Activated naive CD8-positive, alpha-beta T cell treated with anti-CD3 and anti-CD28 coated beads for 36 hours (primary cell): ENCODE measurements at places on chromosomes 6 and 20. TPM values are rescaled to one million over a fixed set of nuclear protein-coding genes. Genes with fewer than 3 reads are reported as not detected.

GRCh38 chr6:41939848-41940758 lies 1.5 kb downstream of the CCND3 start:
- peak; percentile 72 for DNase-seq

DNA sequence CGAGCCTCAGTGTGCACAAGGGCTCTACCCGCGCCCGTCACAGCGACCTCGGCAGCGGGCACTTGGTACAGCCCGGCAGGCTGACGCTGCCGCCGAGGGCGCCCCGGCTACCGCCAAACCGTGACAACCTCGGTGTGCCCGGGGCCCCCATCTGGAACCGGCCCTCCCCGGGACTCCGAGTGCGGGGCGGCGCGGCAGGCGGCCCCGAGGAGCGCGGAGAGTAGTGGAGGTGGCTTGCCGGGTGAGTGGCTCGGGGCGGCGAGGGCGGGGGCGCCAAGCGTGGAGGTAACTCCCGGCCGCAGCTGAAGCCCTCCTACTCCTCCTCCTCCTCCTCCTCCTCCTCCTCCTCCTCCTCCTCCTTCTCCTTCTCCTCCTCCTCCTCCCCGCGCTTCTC lies at the start of gene ISM1:
Gene ISM1 (plus strand): TSS at position 371 of the 394 bp plus-strand sequence. CDS start 503 bp downstream, outside the sequence.
- DNase-seq: peak; percentile 50

TOMM34 gene
- 72.9 TPM for total RNA-seq

- no peak for DNase-seq
These were observed 8.2 kb downstream of the DAAM2 start for GRCh38 chr6:39800034-39801032.

TENT5A gene
- total RNA-seq: 0.76 TPM

GRCh38 chr6:67165606-67166005 lies 1458.6 kb upstream of the EYS start:
- DNase-seq: no peak

GRCh38 chr20:58864346-58864745 lies 11.8 kb downstream of the GNAS start:
- DNase-seq: no peak

GRCh38 chr6:156767603-156768467 lies 9.3 kb upstream of the ARID1B start:
- DNase-seq: no peak

WFDC10B gene
- not detected for total RNA-seq

DNA sequence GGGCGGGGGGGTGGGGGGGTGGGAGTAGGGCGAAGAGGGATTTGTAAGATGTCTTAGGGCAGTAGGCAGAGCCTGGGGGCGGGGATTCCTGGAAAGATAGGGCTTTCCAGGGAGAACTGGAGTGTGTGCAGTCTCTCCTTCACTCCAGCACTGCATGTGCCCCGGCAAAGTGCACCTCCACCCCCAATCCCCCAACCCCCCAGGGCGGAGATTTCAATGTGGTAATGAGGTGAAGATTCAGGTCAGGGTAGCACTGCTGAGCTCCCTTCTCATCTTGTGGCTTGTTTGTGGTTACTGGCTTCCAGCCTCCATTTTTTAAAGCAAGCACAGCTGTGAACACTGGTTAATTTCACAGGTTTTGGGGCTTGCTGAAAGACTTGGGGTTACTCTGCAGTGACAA lies 5.9 kb downstream of the TMEM239 start:
- peak; percentile 54 for DNase-seq

KCNK15 gene
- total RNA-seq: 0.31 TPM

GRCh38 chr6:128303870-128304269 lies 216.5 kb downstream of the PTPRK start:
- no peak for DNase-seq

- no peak for DNase-seq
These were observed 16.9 kb upstream of the ELMO2 start for GRCh38 chr20:46423342-46423741.

DNA sequence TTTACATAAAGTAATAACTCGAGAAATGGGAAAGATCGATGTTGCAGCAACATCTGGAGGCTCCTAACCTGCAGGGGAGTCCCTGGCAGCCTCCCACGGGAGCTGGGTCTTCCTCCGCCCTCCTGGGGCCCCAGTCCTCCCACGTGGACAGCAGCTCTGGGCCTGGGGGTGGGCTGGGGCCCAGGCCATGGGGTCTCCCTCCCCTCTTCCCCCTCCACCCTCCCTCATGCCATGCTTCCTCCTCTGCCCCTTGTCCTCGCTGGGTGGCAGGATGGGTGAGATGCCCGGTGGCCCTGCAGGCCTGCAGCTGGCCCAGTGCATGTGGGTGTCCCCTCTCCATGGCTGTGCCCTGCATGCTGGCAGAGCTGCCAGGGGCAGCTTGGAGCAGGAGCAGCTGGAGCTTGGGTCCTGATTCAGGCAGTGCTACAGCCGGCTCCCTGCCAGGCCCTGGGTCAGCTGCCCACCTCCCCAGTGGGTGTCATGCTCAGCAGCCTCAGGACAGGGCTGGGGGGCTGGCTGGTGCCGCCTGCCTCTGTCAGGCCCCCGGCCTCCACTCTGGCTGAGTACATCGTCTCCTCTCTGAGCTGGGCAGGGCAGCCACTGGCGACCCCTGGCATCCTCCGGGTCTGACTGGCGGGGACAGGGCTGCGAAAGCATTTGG lies 48.9 kb upstream of the BHLHE23 start:
- DNase-seq: no peak

- DNase-seq: no peak
These were observed 46.1 kb downstream of the TBX18 start for GRCh38 chr6:84718038-84718955.

DNA sequence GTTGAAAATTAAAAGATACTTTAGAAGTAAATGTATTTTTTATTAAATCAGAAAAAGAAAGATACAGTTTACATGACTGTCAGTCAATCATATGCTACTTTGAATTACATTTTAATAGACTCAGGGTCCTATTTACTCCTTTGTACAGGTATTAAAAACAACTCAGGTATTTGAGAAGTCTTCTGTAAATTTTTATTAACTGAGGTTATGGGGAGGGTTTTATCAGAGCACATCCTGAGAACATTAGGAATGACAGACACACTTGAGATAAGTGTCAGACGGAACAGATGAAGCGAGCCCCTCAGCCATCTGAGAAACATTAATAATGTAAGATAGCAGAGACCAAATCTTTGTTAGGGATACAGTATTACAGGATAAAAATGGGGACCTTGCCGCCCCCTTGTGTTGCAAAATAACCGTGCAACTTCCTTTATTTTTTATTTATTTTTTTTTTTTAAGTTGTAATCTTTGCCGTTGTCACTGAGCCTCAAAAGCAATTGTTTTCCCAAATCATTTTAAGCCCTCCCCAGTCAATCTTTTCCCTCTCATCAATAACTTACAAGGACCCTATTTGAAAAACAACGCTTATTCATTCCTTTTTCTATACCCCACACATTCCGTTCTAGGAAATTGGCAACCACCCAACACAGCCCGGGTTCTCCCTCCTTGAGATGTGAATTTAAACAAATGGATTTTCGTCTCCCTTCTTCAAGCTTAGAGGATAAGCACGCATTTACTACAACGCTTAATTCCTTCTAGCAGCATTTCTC lies 126.7 kb downstream of the BCAS1 start:
- no peak for DNase-seq

GRCh38 chr20:54173653-54174456 lies at the start of gene CYP24A1:
Gene CYP24A1 (minus strand): TSS chr20:54173986. CDS start chr20:54173579, 407 bp downstream.
- peak; percentile 16 for DNase-seq
